ENCODE measurements at places on chromosomes 13 and 19.

- DNase-seq: no peak
Measured at GRCh38 chr13:55069746-55070145, 2041.1 kb downstream of the OLFM4 start.

- DNase-seq: peak; percentile 51
Measured at GRCh38 chr19:18282021-18282787, 782 bp upstream of the JUND start.

GRCh38 chr13:105634059-105634458, 901.4 kb downstream of the EFNB2 start:
- DNase-seq: no peak

DNA sequence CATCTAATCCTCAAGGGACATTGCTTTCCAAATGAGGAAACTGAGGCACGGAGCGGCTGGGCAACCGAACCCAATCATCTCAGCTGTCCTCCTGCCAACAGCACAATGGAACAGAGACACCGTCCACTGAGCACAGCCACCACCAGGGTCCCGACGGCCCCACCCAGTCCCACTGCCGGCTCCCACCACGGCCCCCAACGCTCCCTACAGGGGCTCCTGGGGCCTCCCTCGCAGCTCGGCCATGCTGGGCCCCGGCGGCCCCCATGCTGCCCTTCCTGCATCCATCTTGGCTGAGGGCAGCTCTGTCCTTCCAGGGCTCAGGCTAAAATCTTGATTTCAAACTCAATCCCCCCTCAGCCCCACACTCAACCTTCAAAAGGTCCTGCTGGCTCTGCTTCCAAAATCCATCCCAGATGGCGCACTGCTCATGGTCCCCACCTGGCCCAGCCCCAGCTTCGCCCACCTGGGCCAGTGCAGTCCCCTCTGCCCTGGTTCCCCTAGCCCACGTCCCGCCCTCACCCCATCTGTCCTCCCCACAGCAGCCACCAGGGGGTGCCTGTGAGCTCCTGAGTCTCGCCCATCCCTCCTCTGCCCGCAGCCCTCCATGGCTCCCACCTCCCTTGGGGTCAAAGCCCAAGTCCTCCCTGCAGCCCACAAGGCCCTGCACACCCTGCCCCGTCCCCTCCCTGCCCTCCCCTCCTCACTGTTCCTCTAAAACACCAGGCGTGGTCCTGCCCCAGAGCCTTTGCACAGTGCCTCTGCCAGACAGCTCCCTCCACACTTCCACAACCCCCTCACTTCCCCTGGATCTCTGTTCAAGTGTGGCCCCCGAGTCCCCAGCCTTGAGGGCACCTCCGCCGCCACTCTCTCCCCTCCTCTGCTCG, 7.9 kb downstream of the PIP5K1C start:
- peak; percentile 68 for DNase-seq

DNA sequence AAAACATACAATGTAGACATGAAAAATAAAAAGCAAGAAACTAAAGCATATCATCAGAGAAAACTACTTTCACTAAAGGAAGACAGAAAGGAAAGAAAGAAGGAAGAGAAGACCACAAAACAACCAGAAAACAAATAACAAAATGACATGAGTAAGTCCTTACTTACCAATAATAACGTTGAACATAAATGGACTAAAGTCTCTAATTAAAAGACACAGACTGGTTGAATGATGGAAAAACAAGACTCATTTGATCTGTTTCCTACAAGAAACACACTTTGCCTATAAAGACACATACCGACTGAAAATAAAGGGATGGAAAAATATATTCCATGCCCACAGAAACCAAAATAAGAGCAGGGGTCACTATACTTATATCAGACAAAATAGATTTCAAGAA, 46.0 kb downstream of the RB1 start:
- DNase-seq: no peak

GRCh38 chr19:52735734-52736133, 890 bp upstream of the ZNF611 start:
- no peak for DNase-seq

- DNase-seq: no peak
Measured at GRCh38 chr13:26709461-26709860, 51.1 kb downstream of the GPR12 start.

- no peak for DNase-seq
Measured at GRCh38 chr13:19864746-19865309, 1.4 kb upstream of the ZMYM5 start.

DNA sequence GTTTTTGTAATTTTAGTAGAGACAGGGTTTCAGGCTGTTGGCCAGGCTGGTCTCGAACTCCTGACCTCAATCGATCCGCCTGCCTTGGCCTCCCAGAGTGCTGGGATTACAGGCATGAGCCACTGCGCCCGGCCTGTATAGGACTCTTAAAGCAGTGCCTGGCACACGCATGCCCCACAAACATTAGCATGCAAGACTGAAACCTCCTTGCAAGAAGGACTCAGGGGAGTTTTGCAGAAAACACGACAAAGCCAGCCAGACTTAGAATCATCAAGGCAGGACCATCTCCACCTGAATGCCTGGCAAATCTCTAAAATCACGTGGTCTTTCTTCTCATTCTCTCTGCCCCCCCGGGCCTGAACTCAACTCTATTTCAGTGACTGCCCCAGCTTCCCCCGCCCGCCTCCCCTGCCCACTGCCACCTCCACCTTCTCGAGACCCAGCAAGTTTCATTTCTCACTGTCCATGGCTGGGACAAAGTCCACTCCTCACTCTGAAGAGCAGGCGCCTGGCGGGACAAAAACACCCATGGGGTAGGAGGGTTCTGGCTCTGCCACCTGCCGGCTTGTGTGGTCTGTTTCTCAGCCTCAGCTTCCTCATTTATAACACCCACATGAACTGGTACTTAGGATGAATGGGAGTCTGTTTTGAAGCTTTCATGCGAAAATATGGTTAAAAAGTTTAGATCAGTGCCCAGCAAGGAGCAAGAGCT, 2.4 kb downstream of the TICAM1 start:
- no peak for DNase-seq

DNA sequence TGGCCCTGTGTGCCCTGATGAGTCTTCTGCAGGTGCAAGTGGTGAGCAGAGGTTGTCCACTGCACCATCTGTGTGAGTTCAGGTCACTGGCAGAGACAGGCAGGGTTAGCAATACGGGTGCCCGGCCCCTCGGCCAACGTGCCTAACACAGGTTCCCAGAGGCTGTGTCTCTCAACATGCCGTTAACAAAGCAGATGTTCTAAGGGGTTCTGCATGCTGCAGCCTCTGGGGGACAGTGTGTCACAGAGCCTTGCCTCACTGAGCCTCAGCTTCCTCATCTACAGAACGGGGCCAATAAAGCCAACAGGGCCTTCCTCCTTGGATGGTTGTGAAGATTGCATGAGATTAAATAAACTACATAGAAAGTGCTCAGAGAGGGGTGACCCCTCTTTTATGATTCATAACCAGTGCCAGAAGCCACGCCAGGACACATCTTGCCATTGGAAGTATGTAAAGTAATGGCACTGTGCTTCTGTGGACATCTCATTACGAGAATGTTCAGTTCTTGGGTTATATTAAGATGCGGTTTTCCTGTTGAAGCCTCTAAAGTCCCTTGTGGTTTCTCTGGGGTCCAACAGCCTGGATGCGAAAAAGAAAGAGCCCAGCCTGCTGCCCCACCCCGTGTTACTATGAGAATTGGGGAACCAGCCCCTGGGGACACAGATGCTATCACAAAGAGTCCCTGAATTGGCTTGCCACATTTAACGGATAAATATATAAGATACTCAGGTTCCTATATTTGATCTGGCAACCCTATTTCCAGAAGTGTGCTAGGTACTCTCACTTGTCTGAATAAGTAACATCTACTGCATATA, 11.2 kb upstream of the ARHGEF18 start:
- DNase-seq: no peak

GRCh38 chr13:106649495-106649894, 81.6 kb upstream of the ARGLU1 start:
- DNase-seq: no peak

DNA sequence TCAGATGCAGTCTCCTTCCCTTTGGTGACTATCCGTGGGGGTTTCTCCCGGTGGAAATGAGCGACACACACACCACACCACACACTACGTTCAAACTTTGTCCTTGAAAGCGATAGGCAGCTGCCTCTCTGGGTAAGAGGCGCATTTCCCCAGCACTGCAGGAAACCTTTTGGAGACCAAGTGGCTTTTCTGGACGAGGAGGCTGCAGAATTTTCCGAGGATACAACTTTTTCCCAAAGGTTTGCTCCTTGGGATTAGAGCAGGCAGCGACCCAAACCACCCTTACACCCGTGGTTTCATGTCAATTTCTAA, 38.2 kb upstream of the FLT1 start:
- DNase-seq: no peak

DNA sequence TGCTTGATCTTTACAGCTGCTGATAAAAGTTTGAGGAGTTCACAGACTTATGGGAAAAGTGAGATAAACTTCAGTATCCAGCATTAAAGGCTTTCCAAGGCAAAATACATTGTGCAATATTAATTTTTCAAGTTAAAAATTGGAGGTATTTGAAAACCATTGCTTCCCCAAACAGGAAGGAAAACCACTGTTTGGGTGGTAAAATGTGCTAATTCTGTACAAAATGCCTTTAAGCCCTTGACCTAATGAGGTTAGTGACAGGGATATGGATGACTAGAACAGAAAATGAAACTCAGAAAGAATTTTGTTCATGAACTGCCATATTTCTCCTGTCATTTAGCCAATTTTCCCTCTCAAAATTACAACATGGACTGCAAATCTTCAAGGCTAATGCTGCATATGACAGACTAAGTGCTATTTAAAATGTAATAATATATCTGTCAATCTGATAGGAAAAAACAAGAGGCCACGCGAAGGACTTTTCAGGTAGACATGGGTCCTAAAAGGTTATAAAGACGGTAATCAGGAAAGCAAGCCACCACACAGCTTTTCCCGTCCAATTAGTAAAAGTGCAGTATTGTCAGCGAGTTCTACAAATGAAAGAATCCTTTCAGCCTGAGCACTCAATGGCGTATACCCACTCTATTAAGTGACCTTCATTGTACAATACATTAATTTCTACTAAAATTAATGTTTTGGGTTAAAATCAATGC, 212.8 kb downstream of the ENOX1 start:
- DNase-seq: no peak

DNA sequence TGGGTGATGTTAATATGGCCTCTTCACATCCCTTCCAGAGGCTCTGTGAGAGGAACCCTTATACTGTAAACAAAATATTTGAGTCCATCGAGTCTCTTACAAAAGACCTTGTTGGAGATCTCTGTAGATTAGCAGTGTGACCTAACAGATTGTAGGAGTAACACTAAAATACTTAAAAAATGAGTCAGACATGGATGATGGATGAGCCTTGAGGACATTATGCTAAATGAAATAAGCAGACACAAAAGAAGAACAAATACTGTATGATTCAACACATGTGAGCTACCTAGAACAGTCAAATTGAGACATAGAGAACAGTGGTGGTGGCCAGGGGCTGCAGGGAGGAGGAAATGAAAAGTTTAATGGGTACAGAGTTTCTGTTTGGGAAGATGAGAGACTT, 152.2 kb upstream of the UBL3 start:
- DNase-seq: no peak

DNA sequence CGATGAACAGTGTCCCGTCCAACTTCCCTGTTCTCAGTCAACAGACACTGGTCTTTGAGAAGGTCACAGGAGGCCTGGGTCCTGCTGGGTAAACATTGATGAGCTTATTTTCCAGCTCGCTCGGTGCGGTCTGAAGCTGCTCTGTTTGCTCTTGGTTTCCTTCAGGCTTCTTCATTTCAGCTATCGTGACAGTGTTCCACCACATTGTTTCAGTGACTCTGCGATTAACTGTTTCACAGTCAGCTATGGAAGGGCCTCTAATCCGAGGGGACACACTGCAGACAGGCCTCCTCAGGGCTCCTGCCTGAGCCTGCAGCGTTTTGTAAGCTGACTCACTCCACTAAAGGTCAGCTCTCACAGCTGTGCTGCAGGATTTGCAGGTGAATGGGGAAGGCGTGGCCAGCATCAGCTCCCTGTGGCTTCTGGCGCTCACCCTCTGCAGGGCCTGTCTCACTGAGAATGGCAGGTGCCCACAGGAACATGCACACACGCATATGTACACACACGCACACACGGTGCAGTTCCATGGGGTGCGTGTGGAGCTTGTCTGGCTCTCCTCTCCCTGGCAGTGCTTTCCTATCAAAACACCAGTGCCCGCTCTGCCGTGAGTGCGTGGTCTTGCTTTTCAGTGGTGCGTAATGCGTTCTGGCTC, 62.9 kb upstream of the MCF2L start:
- DNase-seq: peak; percentile 7

DNA sequence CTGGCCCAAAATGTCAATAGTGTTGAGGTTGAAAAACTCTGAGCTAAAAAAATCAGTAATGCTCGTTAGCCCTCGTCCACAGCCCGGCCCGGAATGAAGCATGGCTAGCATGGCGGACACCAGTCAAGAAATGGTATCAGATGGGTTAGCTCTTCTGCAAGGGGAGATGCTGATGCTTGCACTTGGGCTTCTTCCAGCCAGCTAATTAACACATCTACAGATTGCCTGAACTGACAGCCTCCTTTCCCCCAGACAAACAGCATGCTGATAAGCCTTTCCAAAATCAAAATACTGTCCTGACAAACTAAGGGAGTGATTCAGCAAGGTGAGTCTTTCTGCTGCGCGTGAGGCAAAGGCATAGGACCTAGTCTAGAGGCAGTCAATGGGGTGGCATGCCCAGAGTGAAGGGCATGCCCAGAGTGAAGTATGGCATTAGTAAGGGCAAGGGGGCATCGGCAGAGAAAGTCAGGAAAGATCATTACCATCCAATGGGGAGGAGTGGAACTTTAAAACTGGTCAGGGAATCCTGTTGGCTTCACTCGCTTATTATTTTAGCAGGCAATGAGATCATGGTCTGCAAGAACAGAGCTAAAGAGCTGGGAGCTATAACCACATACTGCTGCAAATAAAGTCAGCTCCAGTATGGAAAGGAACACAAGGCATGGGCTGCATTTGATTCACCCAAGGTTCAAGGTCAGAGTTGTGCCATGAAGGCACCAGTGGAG, 30.2 kb upstream of the UBE2L5 start:
- no peak for DNase-seq

- no peak for DNase-seq
Measured at GRCh38 chr13:21549633-21550032, 54.3 kb downstream of the MICU2 start.

- DNase-seq: no peak
Measured at GRCh38 chr19:43636121-43636683, 3.4 kb downstream of the CADM4 start.

GRCh38 chr19:14150041-14150769, 13.8 kb upstream of the ASF1B start:
- DNase-seq: no peak

DNA sequence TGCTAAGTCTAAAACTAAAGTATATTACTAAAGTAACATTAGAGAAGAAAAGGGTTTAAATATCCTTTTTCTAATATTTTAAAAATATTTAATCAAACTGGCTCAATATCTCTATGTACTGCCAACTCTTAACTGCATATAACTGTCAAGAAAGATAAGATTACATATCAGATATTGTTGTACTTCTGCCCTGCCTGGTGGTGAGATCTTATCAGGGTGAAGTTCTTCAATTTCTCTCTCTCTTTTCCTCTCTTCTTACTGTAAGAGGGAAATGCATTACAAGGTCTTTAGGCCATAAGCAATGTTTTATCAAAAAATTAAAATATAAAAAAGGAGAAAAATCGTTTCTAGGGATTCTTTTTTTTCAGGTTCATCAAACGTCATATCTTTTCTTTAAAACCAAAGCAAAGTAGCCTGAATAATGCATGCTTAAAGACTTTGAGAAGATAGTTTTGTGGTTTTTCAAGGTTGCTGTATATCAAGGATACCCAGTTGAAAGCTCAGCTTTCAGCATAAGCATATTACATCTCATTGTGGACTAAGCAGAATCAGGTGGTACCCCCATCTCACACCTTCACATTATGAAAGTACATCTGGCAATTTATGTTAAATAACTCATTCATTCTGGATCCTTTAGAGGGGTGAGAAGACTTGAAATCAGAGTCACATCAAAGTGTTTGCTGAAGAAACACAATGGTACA, 1625.7 kb upstream of the SLC10A2 start:
- no peak for DNase-seq
